ENCODE measurements at places on chromosomes 7 and 10.

- DNase-seq = no peak
Observed at GRCh38 chr10:87703771-87704170, 44.1 kb downstream of the PAPSS2 start.

DNA sequence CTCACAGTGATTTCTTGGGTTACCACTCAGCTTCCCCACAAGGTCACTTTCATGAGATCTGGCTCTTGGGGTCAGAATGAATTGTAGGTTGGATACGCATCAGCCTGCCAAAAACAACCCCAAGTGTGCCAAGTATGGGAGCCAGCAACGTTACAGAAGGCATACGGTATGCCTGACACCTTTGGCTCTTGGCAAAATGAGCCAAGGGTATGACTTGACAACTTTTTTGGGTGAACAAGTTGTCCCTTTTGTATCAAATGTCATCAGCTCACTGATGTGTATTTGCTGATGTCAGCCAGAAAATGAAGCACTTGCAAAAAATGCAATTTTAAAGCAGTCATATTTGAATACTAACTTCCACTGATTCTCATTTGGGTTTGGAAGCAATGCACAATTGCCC, 168.4 kb downstream of the CACNB2 start:
- DNase-seq = no peak

DNA sequence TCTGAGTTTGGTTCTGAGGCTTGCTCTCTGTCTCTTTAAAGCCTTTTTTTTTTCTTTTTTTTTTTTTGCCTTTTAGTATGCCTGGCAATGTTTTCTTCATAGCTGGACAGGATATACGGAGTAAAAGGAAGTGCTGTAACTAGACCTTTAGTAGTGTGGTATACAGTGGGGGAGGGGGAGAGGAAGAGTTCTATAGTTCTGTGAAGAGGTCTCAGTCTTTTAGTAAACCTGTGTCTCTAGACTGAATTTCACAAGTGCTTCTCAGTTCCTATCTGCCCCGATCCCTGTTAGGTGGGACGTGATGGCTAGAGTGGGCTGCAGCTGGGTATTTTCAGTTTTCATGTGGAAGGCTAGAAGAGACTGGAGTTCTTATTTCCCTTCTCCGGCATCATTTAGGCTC, 3.1 kb upstream of the ABCC2 start:
- no peak for DNase-seq

DNA sequence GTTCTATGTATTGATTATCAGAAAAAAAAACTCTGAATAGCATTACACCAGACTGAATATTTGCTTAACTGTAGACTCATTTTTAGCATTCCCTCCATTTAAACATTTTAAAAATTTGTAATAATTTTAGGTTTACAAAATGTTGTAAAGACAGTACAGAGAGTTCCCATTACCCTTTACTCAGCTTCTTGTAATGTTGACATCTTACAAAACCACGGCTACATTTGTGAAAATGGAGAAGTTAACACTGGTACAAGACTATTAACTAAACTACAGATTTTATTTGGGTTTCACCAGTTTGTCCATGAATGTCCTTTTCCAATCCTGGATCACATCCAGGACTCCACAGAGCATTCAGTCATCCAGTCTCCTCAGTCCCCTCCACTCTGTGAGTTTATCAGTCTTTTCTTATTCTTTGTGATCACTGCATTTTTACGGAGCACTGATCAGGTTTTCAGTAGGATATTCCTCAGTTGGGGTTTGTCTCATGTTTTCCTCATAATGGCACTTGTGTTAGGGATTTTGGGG, 130.0 kb upstream of the EEPD1 start:
- DNase-seq = no peak

DNA sequence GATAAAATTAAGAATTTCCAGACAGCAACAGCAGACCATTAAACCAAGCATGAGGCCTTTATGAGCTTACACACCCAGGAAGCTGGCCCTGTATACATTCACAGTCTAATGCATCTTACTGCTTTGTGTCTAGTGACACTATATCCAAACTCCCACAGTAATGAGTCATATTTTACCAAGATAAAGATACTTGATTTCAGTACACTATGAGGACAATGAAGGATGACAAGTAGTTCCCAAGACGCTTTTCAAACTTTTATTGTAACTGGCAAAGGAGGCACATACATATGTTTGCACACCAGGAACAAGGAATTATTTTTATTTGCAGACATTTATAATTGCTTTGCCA, 148.0 kb downstream of the TSPAN12 start:
- DNase-seq = no peak

DNA sequence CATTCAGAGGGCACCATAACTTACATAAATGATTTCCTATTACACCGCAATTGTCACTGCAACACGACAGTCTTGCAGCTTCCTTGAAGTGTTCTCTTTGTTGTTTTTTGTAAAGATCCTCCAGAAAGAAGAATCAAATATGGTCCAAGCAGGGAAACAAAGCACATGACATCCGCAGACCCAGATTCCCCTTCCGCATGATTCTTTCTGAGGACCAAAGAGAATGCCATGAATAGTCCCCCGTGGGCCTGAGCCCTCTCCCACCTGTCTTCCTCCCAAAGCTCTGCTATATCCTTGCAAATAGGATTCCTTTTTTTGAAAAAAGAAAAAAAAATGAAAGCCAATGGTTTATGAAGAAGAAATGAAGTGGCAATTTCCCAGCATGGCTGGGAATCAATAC, 10.8 kb downstream of the PLXNA4 start:
- no peak for DNase-seq

DNA sequence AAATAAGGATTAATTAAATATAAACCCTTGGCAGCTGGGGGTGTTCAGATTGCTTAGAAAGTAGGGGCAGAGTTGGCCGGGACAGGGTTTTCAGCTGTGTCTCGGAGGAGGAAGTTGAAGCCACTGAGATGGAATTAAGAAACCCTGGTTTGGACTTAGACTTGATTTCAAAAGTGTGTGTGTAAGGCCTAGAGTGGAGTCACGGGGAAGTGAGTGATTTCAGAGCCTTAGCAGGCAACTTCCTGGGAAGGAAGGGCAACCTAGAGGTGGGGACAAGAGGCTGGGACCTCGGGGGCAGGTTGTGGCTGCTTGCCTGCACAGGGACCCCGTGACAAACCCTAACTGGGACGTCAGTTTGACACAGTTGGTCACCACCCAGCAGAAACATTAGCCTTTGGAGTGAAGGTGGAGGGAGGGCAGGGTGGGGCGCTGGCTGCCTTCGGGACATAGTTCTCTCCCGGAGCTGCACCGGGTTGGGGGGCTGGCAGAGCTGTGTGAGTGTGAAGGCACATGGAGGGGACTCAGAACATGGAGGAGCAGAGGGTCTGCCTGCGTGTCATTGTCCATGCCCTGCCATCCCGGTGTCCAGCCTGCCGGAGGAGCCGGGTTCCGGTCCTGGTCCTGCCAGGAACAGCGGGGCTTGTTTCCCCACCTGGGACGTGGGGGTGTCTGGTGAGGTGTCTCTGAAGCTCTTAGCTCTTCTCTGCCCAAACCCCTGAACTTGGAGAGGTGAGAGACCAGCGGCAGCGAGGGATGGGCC, 1.8 kb downstream of the BRI3 start:
- DNase-seq = no peak

- no peak for DNase-seq
Observed at GRCh38 chr10:33661580-33662336, 327.3 kb upstream of the NRP1 start.

DNA sequence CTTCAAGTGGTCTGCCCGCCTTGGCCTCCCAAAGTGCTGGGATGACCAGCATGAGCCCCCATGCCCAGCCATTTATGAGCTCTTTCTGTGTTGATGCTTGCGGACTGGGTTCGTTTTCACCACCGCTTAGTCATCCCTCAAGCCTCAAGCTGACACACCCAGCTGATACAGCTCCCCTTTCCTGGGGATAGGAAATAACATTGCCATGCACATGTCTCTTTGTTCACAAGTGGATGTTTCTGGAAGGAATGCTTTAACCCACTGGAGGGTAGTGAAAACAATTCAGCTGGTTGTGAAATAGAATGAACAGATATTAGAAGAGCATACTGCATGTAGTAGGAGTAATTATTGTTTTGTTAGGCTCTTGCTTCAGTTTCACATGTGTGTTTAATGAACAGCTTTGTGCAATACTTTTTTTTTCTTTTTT, 8.5 kb upstream of the METTL27 start:
- no peak for DNase-seq

DNA sequence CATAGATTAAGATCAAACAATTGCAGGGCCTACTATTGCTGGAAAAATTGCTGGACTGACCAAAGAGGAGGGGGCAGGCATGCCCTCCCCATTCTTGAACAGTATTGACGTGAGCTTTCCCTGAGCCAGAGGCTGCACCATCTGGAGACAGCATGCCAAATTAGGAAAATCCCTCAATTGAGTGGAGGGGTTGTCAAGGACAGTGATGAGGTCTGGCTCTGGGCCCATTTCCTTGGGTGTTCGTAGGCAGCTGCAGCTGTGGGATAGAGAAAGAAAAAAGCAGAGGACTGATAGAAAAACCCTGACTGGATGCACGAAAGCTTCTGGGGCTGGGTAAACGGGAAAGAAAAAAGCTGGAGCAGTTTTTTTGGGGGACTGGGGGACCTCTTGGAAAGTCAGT, 22.8 kb upstream of the ORC5 start:
- DNase-seq = no peak

DNA sequence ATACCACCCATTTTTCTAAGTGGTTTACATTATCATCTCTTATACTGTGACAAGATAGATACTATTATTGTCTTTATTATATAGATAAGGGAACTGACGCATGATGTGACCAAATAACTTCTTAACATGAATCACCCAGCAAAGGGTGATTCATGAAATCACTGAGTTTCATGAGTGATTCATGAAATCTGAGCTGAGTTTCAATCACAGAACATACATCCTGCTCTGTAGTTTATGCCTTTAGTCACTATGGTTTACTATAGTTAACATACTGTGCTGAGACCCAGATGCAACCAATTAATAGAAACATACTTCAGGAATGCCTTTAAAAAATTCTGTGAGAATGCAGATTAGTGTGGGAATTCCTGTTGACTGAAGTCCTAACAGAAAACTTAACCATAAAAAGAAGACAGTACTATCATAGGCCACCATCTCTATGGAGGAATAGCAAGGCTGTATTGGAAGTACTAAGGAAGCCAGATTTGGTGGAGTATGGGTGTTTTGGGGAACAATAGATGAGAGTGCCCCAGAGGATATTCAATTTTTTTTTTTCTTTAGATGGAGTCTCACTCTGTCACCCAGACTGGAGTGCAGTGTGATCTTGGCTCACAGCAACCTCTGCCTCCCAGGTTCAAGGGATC, 43.1 kb upstream of the SEMA3A start:
- no peak for DNase-seq

DNA sequence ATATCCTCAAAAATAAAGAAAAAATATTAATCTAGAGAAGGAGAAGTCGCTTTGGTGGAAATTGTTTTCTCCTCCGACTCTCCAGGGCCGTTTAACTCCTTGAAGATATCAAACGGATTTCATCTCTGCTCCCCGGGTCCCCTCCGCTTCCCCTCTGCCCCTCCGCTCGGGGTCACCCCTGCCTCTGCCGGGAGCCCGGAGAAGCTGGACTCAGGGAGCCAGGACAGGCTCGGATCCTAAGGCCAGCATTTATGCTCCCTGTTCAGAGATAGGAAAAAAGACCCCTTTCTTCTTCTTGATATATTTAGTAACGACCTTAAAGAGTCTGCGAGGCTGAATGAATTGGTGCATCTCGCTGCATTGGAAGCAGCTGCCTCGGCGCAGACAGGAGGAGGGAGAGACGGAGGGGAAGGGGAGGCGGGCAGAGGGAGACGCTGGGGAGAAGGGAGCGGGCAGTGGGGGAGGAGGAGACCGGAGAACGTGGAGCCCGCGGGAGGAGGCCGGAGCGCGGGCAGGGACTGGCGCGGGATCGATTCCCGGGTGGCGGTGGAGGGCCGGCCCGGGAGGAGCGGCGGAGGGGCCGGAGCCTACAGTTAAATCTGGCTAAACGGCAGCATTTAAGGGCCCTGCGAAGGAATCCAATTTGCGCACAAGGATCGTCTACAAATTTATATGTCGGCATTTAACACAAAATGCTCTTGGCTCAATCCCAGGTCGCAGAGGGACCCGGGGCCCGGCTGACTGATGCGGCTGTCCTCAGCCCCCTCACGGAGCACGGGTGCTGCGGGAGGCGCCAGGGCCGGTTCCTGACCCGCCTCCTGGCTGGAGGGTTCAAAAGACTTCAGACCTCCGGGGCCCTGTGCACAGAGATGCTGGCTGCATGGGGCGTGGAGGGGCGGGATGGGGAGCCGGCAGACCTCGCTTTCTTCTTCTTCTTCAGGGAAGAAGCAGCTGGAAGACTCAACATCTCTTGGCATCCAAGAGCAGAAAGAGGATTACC, 55.6 kb downstream of the CRTAC1 start:
- DNase-seq = no peak

DNA sequence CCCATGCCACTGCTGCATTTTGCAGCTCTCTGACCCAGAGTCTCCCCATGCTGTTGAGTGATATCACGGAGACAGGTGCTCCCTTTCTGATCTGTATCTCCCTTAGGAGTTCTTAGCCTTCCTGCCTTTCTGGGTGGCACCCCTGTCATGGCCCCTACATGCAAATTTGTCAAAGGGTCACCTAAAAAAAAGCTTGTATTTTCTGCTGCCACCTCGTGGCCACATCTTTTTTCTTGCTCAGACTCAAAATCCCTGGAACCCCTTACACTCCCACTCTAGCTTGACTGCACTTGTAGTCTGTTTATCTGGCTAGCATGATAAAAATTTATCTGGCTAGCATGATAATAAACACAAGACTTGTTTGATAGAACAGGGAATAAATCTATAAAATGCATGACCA, 809.1 kb downstream of the SORCS1 start:
- DNase-seq = no peak

DNA sequence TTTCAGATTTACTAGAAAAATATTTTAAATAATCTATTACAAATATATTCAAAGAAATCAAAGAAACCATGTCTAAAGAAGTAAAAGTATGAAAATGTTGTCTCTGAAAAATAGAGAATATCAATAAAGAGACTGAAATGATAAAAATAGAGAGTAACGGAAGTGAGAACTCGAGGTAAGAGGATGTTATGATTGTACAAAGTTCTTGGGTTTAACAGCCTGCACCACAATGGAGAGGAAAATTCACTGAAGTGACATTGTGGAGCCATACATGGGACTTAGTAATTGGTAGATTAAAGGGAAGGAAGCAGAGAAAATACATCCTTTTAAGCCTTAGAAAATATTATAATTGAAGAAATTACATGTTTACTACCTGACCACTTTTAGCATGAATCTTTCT, 77.9 kb downstream of the THSD7A start:
- no peak for DNase-seq

GRCh38 chr10:95049919-95050318, 19.4 kb downstream of the CYP2C8 start:
- DNase-seq = no peak

DNA sequence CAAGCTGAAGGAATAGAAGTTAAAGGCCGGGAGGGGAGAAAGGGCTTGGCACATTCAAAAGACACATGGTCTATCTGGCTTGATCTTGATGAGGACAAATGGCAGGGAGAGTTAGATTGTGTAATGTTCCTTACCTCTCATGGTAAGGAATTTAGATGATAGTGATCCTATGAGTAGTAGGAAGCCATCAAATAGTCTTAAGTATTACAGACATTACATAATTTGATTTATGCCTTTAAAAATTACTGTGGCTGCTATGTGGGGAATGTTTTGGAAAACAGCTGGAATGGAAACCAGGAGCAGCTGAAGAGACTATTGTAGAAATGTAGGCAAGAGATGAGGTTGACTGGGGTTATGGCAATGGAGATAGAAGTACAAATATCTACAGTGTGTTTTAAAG, 351.3 kb upstream of the BMPER start:
- no peak for DNase-seq

All from activated T-cell treated with anti-CD3 and anti-CD28 coated beads for 48 hours (primary cell).